H54 (cell line): ENCODE measurements at places on chromosomes 7 and 10.
A peak's percentile ranks its signal among the peaks of the same experiment; 100 is the strongest.

DNA sequence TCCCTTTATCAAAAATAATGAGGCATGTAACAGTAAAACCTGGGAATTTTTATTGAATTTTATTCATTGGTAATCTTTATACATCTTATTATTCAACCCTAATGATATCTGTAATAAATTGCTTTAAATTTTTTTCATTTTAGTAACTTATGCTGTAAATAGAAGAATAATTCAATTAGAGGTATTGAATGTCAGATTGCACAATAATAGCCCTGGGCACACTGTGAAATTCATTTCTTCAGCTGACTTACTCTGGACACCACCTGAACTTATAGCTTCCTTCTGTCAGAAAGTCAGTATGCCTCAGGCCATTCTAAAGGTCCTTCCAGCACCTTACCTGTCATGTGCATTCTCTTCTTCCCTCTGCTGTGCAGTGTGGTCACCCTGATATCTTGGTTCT lies 59.2 kb downstream of the ADAM22 start:
- DNase-seq = no peak

DNA sequence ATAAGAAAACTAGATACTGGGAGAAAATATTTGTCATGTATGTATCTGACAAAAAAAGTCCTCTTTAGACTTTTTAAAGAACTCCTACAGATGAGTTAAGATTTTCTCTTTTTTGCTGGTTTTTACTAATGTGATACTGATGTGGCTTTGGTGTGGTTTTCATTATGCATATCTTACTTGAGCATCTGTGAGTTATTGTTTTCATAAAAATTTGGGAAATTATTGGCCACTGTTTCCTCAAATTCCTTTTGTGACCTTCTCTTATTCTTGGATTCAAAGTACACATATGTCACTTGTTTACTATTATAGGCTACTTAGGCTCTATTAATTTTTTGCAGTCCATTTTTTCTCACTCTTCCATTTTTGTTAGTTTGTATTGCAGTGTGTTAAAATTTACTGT lies 89.0 kb downstream of the PPP1R9A start:
- DNase-seq = no peak

DNA sequence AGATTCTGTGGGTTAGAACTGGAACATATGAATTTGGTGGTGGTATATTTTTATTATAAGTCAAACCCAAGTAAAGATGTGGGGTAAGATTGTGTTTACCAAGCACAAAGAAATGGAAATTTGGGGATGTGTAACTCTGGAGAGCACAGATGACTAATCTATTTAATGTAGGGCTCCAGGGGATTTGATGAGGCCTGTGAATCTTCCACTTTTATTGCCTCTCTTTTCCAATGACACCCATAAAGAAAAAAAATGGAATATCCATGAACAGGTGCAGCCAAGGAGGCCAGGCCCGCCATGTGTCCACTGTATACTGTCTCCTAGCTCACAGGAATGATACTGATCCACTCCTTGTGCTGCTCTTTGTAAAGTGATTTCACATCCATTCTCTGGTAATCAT lies 2.8 kb downstream of the SRGN start:
- no peak for DNase-seq

DNA sequence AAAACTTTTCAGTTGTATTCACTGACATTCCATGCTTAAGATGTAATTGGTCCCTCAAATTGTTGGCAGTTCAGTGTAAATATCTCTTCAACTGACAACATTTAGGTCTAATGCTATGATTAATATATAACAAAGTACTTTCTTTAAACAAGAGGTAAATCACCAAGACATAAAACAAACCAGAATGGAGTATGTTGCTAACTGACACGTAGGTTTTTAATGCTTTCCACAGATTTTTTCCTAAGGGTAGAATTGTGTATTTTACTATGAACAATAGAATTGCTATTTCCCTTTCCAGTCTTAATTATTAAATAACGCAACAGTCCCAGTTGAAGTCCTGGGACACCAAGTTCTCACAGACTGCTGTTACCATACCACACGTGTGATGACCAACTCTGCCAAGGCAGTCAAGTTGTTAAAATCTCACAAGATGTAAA lies 4.1 kb downstream of the JCAD start:
- DNase-seq = no peak

DNA sequence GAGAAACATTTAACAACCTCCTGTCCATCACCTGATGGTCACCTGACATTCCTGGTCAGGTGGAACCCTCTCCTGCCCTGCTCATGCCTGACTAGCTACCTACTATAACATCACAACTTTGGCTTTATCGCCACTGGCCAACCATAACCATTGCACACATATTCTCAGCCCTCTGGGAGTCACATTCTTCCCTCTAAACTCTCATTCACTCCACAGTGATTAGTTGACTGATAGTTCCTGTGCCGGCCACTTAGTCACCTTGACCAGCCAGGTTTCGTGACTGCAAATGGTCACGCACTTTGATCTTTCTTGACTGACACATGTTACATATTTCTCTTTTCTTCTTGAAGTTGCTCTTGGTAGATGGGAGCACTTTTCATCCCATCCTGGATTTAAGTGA lies 50.1 kb downstream of the GNAI1 start:
- DNase-seq = no peak

DNA sequence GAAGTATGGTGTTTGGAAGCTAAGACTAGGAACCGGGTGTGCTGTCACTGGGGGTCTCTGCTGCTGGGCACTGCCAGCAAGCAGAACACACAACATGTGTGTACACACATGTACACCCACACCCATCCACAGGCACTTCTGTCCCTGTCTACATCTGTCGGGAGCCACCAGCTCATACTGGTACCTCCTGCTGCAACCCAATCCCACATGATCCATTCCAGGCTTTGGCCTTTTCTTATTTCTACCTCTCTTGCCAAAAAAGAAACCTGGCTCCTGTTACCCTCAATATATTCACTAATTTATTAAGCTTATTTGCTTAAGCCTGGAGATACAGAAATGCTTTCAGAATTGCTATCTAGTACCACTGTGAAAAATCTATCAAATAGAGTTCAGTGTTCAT lies 246.0 kb downstream of the DIP2C start:
- no peak for DNase-seq

DNA sequence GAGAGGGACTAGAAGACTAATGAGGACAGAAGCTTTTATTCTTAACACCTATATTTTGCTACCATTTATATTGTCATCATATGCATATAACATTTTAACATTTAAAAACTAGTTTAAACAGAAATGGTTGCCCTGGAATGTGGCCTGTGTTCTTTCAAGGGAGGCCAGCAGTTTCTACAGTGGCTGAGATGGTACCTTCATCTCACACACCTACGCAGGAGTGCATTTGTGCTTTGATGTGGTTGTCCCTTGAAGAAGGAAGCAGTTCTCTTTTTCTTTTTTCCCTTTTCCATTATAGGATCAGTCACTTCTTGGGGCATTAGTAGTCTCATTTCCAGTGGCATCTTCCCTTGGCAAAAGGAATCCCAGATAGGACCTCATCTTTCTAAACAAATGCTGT lies 38.9 kb downstream of the KIAA1217 start:
- no peak for DNase-seq

- DNase-seq = no peak
Observed at GRCh38 chr7:38351601-38352000, 78.2 kb upstream of the TARP start.

GRCh38 chr7:20778063-20778721 lies 8.5 kb downstream of the SP8 start:
- DNase-seq = no peak

DNA sequence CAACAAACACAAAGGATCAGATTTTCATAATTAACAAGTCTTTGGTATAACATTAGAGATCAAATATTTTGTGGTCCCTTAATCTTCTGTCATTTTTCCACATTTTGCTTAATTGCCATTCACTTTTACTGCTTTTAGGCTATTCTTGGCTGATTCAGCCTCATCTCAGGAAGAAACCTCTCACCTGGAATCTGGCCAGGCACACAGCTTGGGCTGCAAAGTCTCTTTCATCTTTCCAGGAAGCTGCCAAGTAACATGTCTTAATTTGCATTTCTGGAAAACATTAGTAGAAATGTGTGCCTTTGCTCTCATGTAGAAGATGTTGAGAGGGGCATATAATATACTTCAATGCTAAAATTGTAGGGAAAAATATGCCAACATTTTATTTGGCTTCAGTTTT lies 174.2 kb upstream of the STEAP4 start:
- DNase-seq = no peak

- DNase-seq = no peak
Observed at GRCh38 chr7:128110641-128111364, 79.6 kb upstream of the LRRC4 start.

DNA sequence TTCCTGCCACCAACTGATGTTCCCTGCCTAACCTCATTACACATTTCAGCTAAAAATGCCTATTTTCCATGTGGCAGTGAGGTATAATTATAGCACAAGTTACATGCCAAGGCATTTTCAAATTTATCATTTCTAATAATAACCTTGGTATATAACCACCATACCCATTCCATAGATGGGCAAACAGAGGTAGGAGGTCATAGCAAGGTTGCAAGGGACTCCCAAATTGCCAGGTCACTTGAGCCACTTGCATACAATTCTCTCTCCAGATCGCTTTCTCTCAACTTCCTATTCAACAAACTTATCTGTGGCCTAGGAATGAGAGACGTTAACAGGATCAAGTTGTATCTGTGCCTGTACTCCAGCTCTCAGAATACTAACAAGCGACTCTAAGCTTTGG lies 108.3 kb downstream of the ATXN7L1 start:
- no peak for DNase-seq

DNA sequence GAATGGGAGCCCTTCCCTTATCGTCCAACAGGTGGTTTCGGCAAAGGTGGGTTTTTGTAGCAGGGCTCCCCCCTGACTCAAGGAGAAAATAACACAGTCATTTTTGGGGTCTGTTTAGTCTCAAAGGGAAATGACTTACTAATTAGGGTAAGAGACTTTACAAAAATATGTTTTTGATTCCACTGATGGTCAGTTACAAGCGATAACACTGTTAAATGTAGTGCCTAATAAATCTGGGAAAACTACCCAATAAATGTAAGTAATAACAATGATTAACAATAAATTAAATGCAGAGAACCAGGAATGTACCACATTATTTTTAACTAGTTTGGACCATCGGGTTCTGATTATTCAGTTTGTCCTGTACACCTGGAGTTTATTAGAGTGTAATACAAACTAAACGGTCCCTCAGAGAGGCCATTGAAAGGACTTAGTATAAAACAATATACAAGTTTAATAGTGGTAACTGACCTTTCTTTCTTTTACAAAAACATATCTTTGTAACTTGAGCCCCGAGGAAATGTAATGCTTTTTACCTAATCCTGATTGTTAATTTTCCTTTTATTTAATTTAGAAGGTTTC lies 216.2 kb upstream of the HABP2 start:
- no peak for DNase-seq

GRCh38 chr10:116815641-116816415 lies 33.5 kb upstream of the ENO4 start:
- peak; percentile 14 for DNase-seq

- no peak for DNase-seq
Observed at GRCh38 chr10:51488766-51489408, 210.5 kb downstream of the CSTF2T start.

DNA sequence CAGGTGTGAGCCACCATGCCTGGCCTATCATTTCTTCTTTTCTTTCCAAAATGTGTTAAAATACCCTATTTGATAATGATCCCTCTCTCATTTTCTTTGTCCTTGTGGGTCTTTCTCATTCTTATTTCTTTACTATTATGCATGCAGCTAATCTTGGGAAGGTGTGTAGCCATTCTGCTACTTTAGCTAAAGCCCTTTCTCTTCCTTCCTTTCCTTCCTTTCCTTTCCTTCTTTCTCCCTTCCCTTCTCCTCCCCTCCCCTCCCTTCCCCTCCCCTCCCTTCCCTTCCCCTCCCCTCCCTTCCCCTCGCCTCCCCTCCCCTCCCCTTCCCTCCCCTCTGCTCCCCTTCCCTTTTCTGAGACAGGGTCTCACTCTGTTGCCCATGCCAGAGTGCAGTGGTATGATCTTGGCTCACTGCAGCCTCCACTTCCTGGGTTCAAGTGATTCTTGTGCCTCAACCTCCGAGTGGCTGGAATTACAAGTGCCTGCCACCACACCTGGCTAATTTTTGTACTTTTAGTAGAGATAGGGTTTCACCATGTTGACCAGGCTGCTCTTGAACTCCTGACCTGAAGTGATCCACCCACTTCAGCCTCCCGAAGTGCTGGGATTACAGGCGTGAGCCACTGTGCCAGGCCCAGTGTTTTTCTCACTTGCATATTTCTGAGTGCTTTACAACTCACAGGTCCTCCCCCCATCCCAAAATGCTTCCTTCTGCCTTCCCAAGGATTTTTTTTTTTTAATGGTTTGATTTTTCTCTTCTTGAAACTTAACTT lies 42.3 kb downstream of the HIP1 start:
- no peak for DNase-seq
